ENCODE measurements at places on chromosomes 16 and 17.

DNA sequence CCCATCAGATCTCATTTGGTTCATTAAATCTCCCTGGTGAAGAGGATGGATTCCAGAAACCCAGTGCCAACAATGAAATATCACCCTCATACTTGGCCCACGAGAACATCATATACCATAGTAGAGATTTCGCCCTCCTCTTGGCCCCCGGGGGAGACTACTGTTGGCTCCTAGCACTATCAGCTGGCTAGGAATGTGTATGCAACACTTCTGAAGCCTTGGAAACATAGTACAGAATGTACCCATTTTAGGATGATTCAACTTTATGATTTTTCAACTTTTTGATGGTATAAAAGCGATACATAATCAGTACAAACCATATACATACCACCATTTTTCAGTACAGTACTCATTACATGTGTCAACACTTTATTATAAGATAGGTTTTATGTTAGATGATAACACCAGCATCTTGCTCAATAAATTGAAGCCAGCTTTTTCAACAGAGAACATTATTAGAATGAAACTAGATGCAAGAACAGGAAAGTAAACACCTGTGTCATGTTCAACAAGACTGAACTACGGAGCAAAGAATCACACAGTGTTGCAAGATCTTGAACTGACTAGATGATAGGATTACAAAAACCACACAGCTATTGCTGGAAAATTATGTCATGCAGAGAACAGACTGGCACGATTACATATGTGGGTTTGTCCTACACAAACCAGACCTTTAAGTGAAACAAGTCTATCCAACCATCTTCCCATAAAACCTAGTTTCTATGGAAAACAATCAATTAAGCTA lies 17.2 kb downstream of the RSL1D1 start:
- DNase-seq: no peak

- DNase-seq: no peak
These were observed 49.1 kb upstream of the TANC2 start for GRCh38 chr17:62916684-62917571.

- no peak for DNase-seq
These were observed 222.1 kb downstream of the RBFOX3 start for GRCh38 chr17:79388556-79389295.

GRCh38 chr17:41690497-41690896 lies 1.8 kb downstream of the EIF1 start:
- DNase-seq: no peak

DNA sequence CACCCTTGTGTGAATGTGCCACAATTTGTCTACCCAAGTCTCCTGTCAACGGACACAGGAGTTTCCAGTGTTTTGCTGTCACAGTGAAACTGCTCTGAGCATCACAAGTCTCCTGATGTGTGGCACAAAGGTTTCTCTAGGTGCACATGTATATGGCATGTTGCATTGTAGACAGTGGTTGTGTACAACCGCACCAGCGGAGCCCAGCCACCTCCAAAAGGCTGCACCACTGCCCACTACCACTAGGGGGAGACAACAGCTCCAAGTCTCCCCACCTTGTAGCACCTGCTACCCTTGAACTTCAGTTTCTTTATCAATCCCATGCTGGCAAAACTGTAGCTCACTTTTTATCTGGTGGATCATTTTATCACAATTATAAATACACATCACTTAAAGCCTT lies 95.5 kb upstream of the ZNF469 start:
- no peak for DNase-seq

GRCh38 chr17:63431618-63431938 lies 14.5 kb downstream of the CYB561 start:
- no peak for DNase-seq

DNA sequence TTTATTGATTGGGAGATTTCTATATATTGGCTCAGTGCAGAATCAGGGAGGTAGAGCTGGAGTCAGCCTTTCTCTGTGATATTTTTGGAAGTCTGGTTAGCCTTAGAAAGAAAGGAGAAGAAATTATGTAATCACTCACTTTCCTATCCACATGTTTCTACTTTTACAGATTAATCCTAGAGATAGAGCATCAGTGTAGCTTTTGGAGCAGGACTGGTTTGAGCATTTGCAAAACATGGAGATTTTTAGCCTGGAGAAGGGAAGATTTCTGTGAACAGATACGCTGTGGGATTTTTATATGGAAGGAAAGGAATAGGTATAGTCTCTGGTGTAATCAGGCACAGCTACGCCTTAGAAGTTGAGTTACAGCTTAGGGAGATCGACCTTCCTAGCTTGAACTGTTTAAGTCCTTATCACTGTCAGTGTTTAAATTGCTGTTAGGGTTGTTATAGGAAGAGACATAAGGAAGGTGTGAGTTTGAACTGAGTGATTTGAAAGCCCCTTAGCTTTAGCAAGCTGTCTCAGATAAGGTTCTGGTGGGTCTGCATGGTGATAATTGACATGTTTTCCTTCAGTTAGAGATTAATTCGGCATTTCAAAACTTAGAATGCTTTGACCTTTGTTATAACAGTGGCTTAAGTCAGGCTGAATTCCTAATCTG lies 20.5 kb downstream of the METTL9 start:
- DNase-seq: no peak

DNA sequence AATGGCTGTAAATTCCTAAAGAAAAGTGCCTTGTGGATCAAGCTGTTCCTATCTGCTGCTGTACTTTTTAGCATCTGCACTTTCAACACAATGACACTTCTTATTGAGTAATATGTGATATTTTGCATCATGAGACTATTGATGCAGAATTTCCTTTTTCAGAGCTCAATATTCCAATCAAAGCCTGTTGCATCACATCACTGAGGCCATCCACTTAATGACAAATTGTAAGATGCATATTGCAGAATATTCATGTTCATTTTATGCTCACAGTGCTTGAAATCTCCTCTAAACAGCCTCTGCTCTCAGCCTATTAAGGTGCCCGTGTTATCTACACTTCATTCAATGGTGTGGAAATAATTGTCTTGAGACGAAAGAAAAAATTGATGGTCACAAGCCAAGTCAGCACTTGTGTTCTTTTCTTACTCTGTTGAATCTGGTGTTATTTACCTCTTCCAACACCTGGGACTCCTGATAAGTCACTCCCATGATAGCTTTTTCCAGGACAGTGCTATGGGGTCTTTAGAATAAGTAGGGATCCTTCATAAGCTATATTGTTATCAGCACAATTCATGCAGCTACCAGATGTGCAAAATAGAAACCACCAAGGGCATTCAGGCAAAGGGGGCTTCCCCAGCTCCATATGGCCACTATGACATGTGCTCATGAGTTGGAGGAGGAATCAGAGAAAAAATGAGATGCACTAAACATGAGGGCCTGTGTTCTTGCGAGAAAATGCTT lies 9.3 kb upstream of the SKAP1 start:
- no peak for DNase-seq

- no peak for DNase-seq
These were observed 65.0 kb downstream of the C17orf58 start for GRCh38 chr17:67931227-67931626.

GRCh38 chr16:53132406-53132805 lies 77.6 kb downstream of the CHD9 start:
- no peak for DNase-seq

GRCh38 chr17:21001111-21001812 lies 41.5 kb downstream of the USP22 start:
- no peak for DNase-seq

DNA sequence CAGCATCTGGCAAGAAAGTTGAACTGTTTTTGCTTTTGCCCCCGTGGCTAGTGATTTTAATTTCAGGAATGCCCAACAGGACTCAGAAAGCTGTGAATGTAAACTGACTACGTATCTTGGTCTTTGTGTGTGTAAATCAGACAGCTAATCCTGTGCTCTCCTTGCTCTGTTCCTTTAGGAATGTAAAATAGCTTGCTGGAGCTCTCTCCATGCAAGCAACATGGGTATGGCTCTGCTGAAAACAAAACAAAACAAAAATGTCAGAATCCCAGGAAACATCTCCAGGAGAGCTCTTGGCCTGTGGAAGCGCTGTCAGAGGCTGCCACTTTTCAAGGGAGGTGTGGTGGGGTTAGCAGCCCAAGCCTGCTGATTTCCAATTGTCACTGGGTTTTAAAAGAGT lies 161.8 kb upstream of the NOG start:
- DNase-seq: no peak

DNA sequence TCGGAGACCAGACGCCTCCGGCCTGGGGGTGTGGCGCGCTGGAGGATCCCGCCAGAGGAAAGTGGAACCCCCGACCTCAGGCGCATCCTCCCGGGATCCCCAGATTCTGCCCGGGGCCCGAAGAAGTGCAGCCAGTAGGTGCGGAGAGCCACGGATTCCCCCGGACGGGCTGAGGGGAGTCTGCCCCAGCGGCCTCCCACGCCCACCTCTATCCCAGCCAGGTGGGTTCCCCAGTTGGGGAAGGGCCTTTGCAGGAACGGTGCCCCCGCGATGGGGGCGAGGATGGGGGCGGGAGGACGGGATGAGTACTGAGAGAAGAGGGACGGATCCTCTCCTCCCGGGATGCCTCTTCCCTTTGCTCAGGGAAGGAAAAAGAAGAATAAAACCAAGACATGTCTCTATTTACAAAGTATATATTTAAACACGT lies 5.1 kb downstream of the CBX8 start:
- DNase-seq: no peak

DNA sequence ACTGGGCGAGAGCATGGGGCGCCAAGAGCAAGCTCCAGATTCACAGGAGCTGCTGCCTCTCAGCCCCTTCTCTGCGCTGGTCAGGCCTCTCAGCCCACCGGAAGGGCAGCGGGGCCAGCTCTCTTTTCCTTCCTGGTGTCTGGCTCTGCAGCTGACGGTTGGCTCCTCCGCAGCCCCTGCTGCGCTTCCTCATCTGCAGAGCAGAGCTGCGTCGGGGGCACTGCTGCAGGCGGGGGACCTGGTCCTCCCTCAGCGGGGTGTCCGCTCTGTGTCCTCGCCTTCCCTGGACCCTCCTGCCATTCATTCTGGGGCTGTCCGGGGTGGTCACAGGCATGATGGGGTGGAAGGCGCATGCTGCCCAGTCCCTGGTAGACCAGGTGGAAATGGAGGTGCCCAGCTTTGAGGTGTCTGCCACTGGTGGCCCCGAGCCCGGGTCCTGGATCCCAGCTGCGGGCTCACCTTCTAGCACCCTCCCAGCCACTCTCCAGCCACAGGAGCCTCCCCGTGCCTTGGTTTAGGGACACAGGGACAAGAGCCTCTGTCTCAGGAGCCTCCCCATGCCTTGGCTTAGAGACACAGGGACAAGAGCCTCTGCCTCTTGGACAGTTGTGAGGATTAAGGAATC lies 84.8 kb downstream of the IRF8 start:
- DNase-seq: no peak

Data from stimulated activated CD8-positive, alpha-beta memory T cell treated with anti-CD3 and anti-CD28 coated beads, Interleukin-4, amount 100 ng/mL, for 4 hours (primary cell).